NCI-H69 (cell line): ENCODE measurements at places on chromosomes 5 and 9.
A peak's percentile ranks its signal among the peaks of the same experiment; 100 is the strongest.

- DNase-seq: peak; percentile 13
These were observed 70.4 kb upstream of the TLE1 start for GRCh38 chr9:81759680-81760215.

- peak; percentile 16 for DNase-seq
These were observed 1.8 kb upstream of the FAT2 start for GRCh38 chr5:151592855-151593408.

DNA sequence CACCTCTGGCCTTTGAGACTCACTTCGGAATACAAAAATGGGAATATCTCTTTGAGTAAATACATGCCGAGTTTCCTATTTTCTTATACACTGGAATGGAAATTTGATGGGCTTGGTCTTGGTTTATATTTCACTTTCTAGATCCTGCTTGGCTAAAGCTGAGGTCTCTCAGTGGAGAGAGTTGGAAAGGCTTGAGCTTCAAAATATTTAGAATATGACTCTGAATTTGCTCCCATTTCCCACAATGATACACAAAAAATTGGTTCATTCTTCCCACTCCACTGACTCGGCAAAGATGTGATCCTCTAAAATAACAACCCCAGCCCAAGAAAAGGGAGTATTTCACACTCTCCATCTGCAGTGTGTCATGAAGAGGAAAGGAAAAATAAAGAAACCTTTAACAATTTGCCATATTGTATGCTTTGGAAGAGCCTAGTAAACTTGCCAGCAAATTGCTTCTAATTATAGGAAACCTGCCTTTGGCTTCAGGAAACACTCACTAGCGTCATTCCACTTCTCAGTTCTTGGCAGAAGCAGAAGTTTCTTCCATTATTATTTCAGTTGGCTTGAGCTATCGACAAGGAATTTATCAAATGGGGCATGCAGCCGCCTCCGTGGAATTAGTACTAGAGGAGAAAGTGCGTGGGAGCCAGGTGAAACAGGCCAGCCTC, 302.9 kb downstream of the NSG2 start:
- peak; percentile 11 for DNase-seq

DNA sequence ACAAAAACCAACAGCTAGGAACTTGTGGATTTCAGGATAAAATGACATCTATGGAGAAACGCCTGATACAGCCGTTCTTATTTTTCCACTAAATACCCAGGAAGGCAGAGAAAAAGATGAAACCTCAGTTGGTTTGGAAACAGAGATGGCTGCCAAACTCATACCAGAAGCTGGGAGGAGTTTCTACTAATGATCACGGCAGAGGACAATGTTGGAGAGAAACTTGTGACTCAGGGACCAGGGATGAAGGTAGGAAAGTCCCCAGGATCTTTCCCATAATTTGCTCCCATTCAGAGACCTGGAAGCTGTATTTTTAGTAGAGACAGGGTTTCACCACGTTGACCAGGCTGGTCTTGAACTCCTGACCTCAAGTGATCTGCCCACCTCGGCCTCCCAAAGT, 187.1 kb upstream of the IER5L start:
- DNase-seq: no peak

- DNase-seq: no peak
These were observed 64.8 kb downstream of the HSPA4 start for GRCh38 chr5:133116601-133117000.

DNA sequence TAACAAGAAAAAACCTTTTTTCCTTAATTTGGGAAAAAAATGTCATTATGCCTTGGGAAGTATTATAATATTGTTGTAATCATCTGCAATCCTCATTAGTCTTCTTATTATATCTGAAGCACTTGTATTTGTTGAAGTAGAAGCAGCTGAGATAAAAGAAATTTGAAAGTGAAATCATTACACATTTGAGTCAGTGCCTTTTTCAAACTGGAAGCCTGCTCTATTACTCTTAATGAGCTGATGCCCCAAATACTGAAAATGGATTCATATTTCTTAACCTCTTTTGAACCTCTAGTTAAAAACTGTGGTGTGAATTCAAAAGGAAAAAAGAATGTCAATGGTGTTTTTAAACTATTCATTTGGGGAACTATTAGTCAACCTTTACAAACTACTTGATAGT, 1027.7 kb downstream of the NR2F1-AS1 start:
- no peak for DNase-seq
